ENCODE measurements at places on chromosomes 7 and 10.

DNA sequence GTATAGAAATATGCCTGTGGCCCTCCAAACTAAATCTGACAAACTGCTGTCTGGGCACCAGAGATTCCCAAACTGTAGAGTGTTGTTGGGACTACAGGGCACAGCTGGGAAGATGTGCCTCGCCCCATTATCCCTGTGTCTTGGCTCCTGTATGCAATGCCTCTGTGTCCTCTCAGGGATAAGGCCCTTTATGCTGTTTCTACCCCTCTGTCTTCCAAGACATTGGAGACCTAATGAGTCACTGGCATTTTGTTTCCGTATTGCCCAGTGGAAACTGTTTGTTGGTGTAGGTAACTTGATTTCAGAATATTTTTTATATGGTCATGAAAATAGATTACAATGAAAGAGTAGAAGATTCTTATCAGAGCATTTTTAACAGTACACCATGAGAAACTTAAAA, 183.2 kb downstream of the GLI3 start:
- no peak for DNase-seq

DNA sequence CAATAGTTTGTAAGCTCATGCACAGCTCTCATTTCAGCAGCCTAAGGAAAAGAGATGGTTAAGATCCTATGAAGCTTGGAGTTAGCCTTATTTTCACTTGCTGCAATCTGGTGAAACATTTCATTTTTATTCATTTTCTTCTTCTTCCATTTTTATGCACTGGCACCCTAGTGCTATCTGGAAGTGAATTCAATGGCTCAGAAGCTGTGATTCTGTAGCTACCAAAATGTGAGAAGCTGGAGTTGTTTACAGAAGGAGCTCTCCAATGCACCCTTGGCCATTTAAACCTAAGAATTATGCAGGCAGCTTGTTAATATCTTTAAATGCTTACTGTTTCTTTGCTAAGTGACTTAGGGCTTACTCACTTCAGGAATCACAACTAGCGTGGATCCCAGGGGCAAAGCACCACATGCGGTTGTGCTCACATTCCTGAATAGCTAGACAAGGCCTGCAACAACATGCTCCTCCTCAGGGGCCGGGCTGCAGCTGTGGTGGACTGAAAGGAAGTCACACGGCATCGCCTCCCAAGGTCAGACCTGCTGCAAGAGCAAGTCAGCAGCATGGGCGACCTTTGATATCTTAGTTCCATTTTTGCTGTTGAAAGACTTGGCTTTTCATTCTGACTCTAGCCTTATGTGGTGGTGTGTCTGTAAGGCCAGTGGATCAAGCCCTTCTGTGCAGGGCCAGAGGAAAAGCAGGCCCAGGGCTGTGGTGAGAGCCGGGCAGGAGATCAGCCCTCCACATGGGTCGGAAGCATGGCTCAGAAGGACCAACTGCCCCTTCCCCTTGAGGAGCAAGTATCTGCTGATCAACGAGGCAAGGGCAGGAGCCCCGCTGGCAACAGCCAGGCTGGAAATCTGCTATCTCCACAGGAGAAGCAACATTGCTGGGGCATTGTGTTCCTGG, 91.9 kb upstream of the MBL2 start:
- DNase-seq, result no peak

- no peak for DNase-seq
Observed at GRCh38 chr7:6402741-6403140, 45.0 kb downstream of the DAGLB start.

DNA sequence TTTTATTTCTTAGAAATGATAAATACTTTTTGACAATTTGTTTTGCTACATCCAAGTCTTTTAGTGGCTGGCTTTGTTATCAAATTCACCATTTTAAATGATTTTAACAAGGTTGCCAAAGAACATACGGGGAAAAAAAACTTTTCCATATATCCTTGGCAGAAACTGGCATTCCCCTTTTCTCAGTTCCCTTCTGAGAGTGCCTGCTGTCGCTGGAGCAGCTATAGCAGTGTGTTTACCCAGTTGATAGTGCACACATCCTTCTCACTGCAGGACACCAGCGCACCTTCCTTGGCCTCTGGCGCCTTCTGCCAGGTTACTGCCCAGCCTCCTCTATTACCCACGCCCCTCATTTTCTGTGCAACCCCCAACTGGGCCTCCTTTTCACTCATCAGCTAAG, 94.1 kb downstream of the ALOX5 start:
- DNase-seq, result no peak

DNA sequence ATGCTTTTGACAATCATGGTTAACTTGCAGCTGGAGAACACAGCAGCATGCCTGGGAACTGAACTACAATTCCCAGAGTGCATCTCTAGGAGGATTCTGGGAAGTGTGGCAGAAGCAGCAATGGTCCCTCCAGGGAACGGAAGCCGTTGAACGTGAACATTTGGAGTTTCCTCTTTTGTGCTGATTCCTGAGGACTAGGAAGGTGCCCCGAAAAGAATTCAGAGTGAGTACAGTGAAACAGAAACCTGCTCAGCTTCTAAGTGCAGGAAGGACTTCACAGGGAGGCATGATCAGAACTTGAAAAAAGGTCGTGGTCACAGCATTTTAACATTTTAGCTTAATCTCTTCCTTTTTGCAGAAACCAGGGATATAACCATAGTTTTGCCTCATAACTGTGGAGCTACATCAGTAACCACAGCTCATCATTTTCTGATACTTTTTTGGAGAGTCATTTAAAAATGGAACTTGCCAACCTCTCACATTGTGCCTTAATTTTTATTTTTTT, at the start of gene NUDT13:
NUDT13 (plus strand) TSS at position 111 of the 505 bp plus-strand sequence. CDS start 3,911 bp downstream, outside the sequence.
- DNase-seq, result peak; percentile 89

DNA sequence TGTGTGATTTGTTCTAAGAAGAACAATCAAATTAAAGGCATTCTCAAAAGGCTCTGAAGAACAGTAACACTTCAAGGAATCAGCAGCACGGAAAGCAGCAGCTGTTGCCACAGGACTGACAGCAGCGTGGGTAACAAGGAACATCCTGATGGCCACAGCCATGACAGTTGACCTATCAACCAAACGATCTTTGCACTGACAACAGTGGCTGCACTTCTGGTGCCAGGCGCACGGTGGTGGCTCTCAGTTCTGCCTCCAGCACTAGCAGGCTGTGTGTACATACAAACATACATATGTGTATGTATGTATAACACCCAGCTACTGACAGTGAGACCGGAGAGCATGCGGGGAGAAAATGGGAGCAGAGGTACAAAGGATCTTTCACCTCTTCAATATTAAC, 114.1 kb downstream of the ZFAND4 start:
- DNase-seq, result no peak

GRCh38 chr7:129946282-129946681, 6.5 kb downstream of the UBE2H start:
- no peak for DNase-seq

DNA sequence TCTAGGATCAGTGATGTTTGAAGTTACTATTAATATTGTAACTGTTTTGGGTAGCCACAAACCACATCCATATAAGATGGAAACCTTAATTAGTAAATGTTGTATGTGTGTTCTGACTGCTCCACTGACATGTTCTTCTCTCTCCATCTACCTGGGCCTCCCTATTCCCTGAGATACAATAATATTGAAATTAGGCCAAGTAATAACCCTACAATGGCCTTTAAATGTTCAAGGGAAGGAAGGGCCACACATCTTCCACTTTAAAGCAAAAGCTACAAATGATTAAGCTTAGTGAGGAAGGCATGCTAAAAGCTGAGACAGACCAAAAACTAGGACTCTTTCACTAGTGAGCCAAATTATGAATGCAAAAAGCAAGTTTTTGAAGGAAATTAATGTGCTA, 176.4 kb upstream of the ANK3 start:
- DNase-seq, result no peak

- DNase-seq, result no peak
Observed at GRCh38 chr7:37657816-37658215, 25.8 kb upstream of the GPR141 start.

DNA sequence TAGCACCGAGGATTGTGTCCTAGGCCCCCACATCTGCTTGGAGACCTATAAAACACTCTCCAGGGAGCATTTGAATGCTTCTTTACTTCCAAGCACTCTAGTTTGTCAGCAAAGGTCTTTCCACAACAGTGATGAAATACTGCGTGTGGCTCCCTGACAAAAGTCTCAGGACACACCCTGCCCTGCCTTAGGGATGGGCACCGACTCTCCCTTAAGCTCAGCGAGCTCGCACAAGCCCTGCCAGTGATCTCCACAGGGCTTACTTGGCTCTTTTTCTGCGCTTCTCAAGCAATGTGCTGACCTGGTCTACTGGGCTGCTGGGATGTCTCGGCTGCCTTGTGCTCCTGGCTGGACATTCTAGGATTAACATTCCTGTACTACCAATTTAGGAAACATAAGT, 84.3 kb upstream of the MPP7 start:
- no peak for DNase-seq

DNA sequence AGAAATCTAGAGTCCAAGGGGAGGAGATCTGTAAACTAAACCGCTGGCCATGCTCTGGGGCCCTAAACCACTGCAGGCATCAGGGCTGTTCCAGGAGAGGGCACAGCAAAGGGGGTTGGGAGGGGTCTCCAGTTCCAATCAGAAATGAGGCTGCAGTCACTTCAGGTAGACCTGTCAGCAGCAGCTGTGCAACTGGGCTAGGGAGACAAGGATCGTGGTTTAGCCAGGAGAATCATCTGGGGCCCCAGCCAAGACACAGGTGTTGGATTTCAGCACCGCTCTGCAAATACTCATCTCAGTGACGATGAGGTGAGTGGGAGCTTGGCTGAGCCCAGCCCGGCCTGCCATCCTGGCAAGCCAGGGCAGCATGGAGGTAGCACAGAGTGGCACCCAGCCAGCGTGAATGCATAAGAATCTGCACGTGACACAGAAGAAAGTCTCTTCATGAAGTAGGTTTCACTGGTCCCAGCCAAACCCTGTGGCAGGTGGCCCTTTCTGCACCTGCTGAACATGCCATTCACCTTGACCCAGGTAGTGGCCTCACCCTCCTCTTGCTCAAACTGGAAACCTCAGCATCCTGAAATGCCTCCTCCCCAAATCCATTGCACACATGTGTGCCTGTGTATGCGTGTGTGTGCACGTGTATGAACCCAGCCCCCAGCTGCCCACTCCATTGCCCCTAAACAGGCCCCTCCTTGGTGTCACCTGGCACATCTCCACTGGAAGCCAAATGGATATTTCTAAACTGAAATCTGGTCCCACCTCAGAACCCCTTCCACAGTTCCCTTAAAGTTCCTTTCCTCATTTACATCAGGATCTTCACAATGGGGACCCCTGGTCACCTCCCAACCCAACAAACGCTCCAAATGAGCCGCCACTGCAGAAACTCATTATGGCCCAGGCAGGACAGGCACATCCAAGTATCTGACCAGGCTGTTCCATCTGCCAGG, 9.6 kb downstream of the GPRIN2 start:
- no peak for DNase-seq

GRCh38 chr10:59508296-59508695, 145.9 kb upstream of the FAM13C start:
- no peak for DNase-seq

DNA sequence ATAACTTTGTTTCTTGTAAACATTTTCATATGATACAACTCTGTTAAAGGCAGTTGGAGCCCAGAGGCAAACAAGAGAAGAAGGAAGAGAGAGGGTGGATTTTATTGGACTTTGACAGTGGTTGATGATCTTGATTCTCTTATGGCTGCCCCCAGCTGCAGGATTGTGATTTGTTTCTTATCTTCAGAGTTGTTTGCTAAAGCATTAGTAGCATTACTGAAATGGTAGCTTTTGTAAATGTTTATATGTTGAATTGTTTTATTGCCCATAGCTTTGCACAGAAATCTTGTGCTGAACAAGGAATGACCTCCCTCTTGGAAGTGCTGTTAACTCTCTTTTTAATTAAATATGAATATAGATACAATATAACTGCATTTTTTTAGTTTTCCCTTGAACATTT, 309.4 kb downstream of the AUTS2 start:
- no peak for DNase-seq

DNA sequence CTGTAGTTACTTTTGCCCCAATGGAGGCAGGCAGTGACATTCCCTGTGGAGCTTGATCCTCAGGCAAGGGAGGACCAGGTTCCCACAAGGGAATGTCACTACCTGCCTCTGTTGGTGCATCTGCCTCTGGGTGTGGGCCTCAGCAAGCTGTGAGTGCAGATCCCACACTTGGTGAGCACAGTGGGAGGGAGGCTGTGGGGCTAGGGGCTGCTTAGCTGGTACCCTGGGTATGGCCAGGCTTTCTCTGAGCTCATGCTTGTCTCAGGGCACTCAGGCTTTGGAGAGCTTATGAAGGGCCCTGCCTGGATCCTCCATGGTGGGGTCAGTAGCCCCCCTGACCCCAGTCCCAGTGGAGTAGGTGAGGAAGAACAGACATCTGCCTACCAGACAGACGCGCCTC, 16.2 kb upstream of the ZNF488 start:
- no peak for DNase-seq

- DNase-seq, result no peak
Observed at GRCh38 chr7:28747404-28747803, 210.7 kb downstream of the TRIL start.

DNA sequence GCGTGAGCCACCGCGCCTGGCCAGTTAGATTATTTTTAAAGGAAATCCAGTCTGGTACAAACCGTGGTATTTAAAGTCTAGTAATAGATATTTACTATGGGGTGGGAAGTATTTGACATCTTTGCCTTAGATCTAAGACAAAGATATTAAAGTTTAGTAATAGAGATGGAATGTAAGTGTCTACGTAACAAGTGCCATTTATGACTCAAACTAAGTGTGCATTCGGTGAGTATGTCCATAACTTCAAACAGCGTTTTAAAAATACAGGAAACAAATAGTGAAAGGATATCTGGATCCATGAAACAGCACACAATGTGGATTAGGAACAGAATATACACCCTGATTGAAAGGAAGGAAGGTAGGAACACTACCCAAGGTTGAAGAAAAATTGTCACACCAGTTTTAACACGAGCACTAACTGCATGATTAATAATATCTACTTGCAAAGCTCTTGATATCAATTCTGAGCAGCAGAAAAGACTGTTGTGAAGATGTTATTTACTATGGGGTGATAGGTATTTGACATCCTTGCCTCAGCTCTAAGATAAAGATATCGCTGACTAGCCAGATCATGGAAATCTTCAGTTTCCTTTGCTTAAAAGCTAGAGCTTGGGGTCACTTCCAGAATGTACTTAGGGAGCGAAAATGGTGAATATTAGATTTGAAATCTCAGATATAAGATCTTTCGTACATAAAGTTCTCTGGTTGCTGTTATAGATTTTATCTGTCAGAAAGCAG, 48.7 kb downstream of the EPC1 start:
- no peak for DNase-seq

- no peak for DNase-seq
Observed at GRCh38 chr7:128405471-128406313, 4.1 kb downstream of the IMPDH1 start.

DNA sequence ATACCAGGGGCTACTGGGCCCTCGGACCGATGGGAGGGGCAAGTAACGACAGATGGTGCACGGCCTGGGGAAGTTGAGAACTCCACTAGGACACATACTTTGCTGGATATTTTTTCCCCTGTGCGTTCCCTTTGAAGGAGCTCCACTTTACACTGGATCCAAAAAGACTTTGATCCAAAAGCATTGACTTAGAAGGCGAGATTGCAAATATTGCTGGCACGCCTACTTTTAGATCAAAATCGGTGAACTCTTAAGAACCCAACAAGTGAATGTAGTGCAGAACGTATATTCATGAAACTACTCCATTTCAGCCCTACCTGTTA, 436 bp upstream of the SLC25A13 start:
- DNase-seq, result no peak

Data from midbrain (tissue), 1 donor.